ENCODE measurements at places on chromosomes 2 and 18.

- DNase-seq = no peak
These were observed 13.9 kb upstream of the ASPRV1 start for GRCh38 chr2:69975136-69975852.

GRCh38 chr18:29780816-29781215 lies 1261.7 kb downstream of the DSC3 start:
- DNase-seq = no peak

DNA sequence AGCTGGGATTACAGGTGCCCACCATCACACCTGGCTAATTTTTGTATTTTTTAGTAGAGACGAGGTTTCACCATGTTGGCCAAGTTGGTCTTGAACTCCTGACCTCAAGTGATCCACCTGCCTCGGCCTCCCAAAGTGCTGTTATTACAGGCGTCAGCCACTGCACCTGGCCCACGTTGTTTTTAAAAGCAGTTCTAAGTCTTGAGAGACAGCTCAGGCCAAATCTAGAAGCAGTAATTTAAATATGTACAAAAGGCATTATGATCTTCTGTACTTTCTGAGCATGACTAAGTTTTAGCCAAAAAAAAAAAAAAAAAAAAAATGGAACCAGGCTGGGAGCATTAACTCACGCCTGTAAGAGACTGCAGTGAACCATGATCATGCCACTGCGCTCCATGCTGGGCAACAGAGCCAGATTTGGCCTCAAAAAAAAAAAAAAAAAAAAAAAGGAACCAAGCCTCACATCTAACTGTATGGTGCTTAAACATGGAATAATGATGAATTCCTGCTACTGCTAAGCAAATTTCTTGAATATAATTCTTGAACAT lies 4.0 kb downstream of the ABHD3 start:
- no peak for DNase-seq

- no peak for DNase-seq
These were observed 124.1 kb upstream of the XIRP2 start for GRCh38 chr2:166764216-166764615.

- no peak for DNase-seq
These were observed 44.5 kb upstream of the CXCR4 start for GRCh38 chr2:136162438-136162837.

GRCh38 chr2:48272199-48272598 lies 257.8 kb upstream of the STON1 start:
- DNase-seq = no peak

GRCh38 chr2:238936162-238937052 lies 88.5 kb downstream of the TWIST2 start:
- DNase-seq = no peak

DNA sequence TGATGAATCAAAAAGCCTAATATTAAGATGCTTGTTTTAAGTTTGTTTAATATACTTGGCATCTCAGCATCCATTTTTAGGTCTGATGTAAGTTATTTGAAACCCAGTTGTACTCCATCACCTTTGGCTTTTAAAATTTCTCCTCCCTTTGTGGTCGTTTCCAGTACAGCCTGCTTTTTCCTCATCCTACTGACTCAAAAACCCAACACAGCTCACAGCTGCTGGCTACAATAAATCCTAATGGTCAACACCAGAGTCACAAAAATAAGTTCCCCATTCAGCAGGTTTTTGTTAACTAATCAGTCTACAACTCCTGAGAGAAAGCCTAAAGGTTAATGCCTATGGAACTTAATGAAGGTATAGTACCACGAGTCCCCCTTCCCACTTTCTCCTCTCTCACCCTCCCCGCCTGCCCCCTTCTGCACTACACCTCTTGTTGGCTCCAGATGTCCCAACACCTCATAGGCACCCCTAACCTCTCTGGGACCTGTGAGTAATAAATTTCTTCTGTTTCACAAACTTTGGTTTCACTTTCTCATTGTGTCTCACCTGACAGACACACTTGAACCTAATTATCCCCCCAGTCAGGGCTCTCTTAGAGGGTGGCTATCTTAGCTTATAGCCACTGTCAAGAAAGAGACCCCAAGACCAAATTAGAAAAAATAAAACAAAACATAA lies 148.6 kb downstream of the GALNT1 start:
- no peak for DNase-seq

- no peak for DNase-seq
These were observed 149.9 kb downstream of the PLCL1 start for GRCh38 chr2:197954328-197954727.
